ENCODE measurements at places on chromosomes 7 and 10.
A peak's percentile ranks its signal among the peaks of the same experiment; 100 is the strongest.

- H3K27me3 ChIP-seq = peaks cover 70% of the 10 kb centered on the region
- peak overlapping the region; percentile 11 for H3K4me3 ChIP-seq
- H3K36me3 ChIP-seq = no peaks in the 10 kb centered on the region
- no peak overlapping the region for H3K27ac ChIP-seq
Observed at GRCh38 chr10:101224910-101225823, 4.1 kb downstream of the LBX1 start.

- no peaks in the 10 kb centered on the region for H3K36me3 ChIP-seq
- no peak for DNase-seq
- H3K4me3 ChIP-seq = no peak overlapping the region
- no peaks in the 10 kb centered on the region for H3K27me3 ChIP-seq
Observed at GRCh38 chr10:15642095-15642494, 77.6 kb downstream of the ITGA8 start.

DNA sequence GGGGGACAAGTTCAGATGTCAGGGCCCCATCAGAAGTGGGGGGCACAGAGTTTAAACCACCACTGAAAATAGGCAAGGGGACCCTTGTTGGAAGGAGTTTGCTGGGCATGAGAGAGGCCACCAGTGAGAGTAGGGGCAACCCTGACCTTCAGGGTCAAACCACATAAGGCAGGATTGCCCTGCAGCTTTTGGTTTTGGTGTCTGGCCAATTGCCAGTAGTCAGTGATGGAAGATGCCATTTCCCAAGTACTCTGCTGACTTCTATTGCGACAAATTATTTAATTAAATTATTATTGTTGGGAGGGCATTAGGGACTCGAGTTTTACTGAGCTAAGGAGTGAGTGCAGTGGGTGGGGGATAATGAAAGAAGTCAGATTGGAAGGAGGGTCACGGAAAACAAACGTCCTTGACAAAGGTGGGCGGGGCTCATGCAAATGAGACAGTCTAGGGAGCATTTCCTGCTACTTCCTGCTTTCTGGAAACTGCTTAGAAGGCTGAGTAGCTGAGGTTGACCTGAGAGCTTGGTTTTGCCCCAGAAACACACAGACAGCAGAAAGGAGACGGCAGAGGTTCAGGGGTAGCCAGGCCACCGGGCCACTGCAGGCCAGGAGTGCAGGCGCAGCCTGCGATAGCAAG lies 74.2 kb upstream of the ANLN start:
- no peak overlapping the region for H3K27ac ChIP-seq
- no peaks in the 10 kb centered on the region for H3K36me3 ChIP-seq
- no peak for DNase-seq
- H3K4me3 ChIP-seq = no peak overlapping the region

- no peak overlapping the region for H3K27ac ChIP-seq
- no peak for DNase-seq
- no peaks in the 10 kb centered on the region for H3K36me3 ChIP-seq
- no peaks in the 10 kb centered on the region for H3K27me3 ChIP-seq
Observed at GRCh38 chr7:132489776-132490237, 86.5 kb downstream of the PLXNA4 start.

DNA sequence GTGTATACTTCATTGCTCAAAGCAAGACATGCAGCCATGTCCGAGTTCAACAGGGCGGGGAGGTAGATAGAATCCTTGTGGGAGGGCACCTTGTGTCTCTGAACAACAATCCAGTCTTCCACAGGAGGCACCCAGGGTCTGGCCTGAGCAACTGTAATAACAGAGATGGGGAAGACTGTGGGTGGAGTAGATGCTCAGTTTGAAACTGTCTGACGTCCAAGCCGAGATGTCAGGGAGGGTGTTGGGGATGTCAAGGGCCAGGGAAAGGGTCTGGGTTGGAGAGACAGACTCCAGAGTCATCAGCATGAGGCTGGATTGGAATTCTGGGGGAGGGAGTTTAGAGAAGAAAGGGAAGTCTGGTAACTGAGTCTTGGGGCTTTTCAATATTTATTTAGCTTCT lies 88.0 kb downstream of the FANK1 start:
- no peaks in the 10 kb centered on the region for H3K27me3 ChIP-seq
- H3K4me3 ChIP-seq = no peak overlapping the region
- no peaks in the 10 kb centered on the region for H3K36me3 ChIP-seq
- no peak overlapping the region for H3K27ac ChIP-seq
- no peaks in the 10 kb centered on the region for H3K4me1 ChIP-seq

- H3K27ac ChIP-seq = peak overlapping the region; percentile 88
- no peak for DNase-seq
- peaks cover 2% of the 10 kb centered on the region for H3K36me3 ChIP-seq
- H3K27me3 ChIP-seq = no peaks in the 10 kb centered on the region
- peaks cover 24% of the 10 kb centered on the region for H3K4me1 ChIP-seq
Observed at GRCh38 chr10:78579576-78579975, 489.2 kb upstream of the ZMIZ1 start.

GRCh38 chr7:28533731-28534531 lies 121.6 kb downstream of the CREB5 start:
- H3K27ac ChIP-seq = no peak overlapping the region
- no peak overlapping the region for H3K4me3 ChIP-seq
- no peaks in the 10 kb centered on the region for H3K36me3 ChIP-seq
- no peaks in the 10 kb centered on the region for H3K4me1 ChIP-seq
- H3K27me3 ChIP-seq = peaks cover 14% of the 10 kb centered on the region
- no peak for DNase-seq

GRCh38 chr7:152185558-152185957 lies 160.1 kb downstream of the GALNT11 start:
- no peak overlapping the region for H3K4me3 ChIP-seq
- H3K27ac ChIP-seq = no peak overlapping the region
- H3K4me1 ChIP-seq = no peaks in the 10 kb centered on the region
- H3K36me3 ChIP-seq = peaks cover 40% of the 10 kb centered on the region
- H3K27me3 ChIP-seq = no peaks in the 10 kb centered on the region
